B cell (primary cell): ENCODE measurements at places on chromosomes 2 and 18. TPM values are rescaled to one million over a fixed set of nuclear protein-coding genes. Genes with fewer than 3 reads are reported as not detected.
A peak's percentile ranks its signal among the peaks of the same experiment; 100 is the strongest.

Gene ALLC
- not detected in 2 replicates for total RNA-seq

Gene GALNT14
- total RNA-seq, result 4.9 and 6.2 TPM in 2 replicates

Gene SP9
- total RNA-seq, result not detected in 2 replicates

Gene PLGLB2
- total RNA-seq, result 6.1 and 6.5 TPM in 2 replicates

GRCh38 chr2:196233805-196234475 lies 62.6 kb upstream of the STK17B start:
- H3K4me1 ChIP-seq, result peaks cover 82% of the 10 kb centered on the region
- peak; percentile 69 for DNase-seq
- H3K27me3 ChIP-seq, result no peaks in the 10 kb centered on the region
- no peak overlapping the region for H3K4me3 ChIP-seq
- peak overlapping the region; percentile 82 for H3K27ac ChIP-seq

Gene ARID5A
- total RNA-seq, result 93.0 and 100 TPM in 2 replicates

DNA sequence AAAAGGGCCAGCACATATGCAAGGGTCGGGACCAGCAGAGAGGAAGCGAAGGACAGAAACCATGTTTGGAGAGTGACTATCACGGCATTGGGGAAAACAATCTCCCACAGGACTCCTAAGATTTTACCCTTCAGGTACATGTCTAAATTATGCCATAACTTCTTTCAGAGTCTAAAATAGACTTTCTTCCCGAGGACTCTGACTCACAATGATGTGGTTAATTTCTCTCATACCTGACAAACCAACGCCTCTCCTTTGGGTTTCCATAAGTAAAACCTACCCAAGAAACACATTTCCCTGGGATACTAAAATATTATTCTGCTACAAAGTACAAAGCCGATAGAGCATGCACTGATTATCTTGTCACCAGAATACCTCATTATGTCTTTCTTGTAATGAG lies 127.8 kb upstream of the NETO1 start:
- H3K4me1 ChIP-seq, result no peaks in the 10 kb centered on the region
- H3K36me3 ChIP-seq, result no peaks in the 10 kb centered on the region
- no peak overlapping the region for H3K4me3 ChIP-seq

DNA sequence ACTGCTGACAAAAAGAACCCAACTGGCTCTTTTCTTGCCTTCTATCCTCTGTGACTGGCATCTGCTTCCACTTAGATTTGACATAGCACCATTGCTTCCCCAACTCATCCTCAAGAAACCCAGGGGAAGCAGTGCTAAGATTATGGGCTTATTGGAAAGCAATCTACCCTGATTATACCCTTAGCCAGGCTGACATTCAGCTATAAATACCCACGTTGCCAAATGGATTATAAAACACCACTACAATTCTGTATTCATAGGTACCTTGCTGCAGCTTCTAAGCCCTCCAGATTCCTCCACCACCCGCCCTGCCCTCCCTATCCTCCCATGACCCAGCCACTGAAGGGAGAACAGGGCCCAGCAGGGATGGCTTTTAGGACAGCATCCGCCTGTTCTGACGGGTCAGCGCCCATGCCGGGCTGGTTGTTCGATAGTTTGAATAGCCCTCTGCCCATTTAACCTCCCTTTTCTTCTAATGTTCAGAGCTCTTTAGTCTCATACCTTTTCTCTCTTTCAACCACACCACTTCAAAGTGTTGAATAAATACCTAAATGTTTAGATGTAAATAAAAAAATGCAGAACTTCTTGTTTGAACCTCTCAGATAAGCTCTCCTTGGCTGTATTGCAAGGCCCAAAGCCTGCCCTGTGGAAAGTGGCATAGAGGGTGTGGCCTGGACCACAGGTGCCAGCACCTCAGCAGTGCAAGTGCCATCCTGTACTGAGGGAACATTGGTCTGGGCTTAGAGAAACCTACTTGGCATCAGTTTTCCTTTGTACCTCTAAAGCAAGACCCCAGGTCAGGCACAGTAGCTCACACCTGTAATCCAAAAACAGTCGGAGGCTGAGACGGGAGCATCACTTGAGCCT lies 86.6 kb upstream of the RGPD5 start:
- H3K36me3 ChIP-seq, result no peaks in the 10 kb centered on the region
- no peaks in the 10 kb centered on the region for H3K27me3 ChIP-seq
- H3K27ac ChIP-seq, result no peak overlapping the region
- no peak overlapping the region for H3K4me3 ChIP-seq
- no peak for DNase-seq

Gene FHL2
- total RNA-seq, result not detected in 2 replicates

DNA sequence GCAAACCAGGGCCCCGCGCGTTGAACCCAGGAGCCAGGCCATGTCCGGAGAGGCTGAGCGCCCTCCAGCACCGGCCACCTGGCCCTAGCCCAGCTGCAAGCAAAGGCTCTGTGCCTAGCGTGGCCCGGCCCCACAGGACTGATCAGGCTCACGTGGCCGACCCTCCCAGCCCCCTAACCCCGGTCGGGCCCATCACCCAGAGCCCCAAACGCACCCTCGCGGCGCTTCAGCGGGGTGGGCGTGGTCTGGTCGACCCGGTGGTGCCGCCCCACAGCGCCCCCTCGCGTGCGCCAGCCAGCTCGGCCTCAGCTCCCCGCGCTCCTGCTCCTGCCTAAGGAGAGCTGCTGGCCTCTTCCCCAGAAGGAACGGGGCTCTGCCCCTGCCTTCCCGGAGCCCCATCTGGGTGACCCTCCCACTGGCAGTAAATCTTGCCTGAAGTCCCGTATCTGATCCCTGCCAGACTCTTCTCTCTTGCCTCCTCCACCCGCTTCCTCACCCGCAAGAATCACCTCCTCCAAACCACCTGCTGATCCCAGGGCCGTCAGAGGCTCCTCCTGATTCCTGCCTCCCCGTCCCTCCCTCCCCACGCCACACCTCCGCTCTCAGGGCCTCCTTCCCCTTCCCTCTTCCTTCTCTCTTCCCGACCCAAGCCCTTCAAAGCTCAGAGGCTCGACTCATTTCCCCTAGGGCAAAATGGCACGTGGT lies 12.3 kb upstream of the TEX51 start:
- H3K27me3 ChIP-seq, result peaks cover 21% of the 10 kb centered on the region
- peak; percentile 30 for DNase-seq
- H3K27ac ChIP-seq, result no peak overlapping the region
- H3K36me3 ChIP-seq, result no peaks in the 10 kb centered on the region
- peaks cover 3% of the 10 kb centered on the region for H3K4me1 ChIP-seq
- H3K4me3 ChIP-seq, result no peak overlapping the region

- no peak for DNase-seq
- H3K4me3 ChIP-seq, result no peak overlapping the region
- H3K4me1 ChIP-seq, result no peaks in the 10 kb centered on the region
- no peak overlapping the region for H3K27ac ChIP-seq
- no peaks in the 10 kb centered on the region for H3K27me3 ChIP-seq
Measured at GRCh38 chr18:32550963-32551362, 80.3 kb upstream of the GAREM1 start.

DNA sequence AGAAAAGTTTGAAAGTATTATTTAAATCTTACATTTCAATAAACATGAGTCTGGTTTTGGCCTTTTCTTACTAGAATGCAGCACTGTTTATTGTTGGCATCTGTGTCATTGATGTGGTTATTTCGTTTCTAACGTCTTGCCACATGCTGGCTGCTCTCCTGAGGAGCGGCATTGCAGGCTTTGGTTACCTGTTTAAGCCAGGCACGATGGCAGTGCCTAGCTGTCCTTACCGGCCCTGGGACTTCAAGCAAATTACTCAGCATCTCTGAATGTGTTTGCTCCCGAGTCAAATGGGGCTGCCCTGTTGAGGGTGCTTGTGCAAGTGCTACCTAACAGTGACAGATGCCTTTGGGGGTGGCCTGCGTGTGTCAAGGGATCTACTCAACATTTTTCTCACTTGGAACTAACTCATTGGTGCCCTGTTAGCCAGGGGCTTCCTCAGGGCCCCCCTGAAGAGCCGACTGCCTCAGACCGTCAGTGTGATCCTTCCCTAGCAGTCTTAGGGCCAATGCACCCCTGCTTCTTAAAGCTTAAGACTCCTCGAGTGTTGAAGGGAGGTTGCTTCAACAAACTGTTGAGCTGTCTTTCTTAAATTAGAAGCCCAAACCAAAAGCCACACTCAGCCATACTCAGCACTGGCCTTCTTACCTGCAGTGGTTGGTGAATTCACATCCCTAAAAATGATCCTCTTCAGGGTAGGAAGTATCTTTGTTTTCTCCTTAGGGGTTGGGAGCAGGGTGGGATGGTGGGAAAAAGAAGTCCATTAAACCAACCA lies 151.5 kb downstream of the NCK2 start:
- H3K27me3 ChIP-seq, result no peaks in the 10 kb centered on the region
- H3K36me3 ChIP-seq, result peaks cover 2% of the 10 kb centered on the region
- no peak overlapping the region for H3K27ac ChIP-seq
- no peak overlapping the region for H3K4me3 ChIP-seq
- no peaks in the 10 kb centered on the region for H3K4me1 ChIP-seq
- DNase-seq, result no peak

- no peaks in the 10 kb centered on the region for H3K27me3 ChIP-seq
- H3K4me3 ChIP-seq, result no peak overlapping the region
- H3K27ac ChIP-seq, result no peak overlapping the region
- no peaks in the 10 kb centered on the region for H3K36me3 ChIP-seq
- no peaks in the 10 kb centered on the region for H3K4me1 ChIP-seq
Measured at GRCh38 chr2:8612734-8613179, 69.1 kb upstream of the ID2 start.

Gene ERMN
- total RNA-seq, result 11.9 and 12.6 TPM in 2 replicates

Gene AOX1
- 0.07 TPM in 1 of 2 replicates, not detected in the other for total RNA-seq

DNA sequence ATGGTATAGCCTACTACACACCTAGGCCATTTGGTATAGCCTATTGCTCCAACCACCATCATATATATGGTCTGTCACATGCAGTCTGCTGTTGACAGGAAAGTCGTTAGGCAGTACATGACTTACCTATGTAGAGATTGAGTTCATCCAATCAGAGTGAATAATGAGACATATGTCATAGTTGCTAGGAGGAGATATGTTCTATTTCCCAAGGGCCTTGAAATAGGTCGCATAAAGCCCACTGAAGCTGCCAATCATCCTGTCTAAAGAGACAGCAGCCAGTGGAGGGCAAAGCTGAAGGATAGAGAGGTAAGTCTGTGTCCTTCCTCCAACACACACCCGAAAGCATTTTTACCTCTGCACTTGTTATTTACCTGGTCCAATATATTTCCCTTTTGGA lies 263.4 kb downstream of the PTPRM start:
- H3K36me3 ChIP-seq, result no peaks in the 10 kb centered on the region
- no peak overlapping the region for H3K4me3 ChIP-seq
- H3K27me3 ChIP-seq, result no peaks in the 10 kb centered on the region
- no peak for DNase-seq
- H3K4me1 ChIP-seq, result no peaks in the 10 kb centered on the region

DNA sequence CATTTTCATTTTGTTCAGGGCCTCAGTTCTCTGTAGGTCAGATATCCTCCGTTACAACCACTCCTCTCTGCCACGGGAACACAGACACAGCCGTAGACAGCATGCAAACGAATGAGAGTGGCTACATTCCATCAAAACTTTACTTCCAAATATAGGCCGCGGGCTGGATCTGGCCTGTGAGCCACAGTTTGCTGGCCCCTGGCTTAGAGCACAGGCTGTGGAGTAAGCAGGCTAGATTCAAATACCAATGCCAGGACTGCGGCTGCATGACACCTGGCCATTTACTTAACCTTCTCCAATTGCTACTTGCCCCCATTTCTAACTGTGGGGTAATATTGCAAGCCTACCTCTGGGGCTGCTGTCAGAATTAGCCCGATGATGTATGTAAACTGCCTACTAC lies 325.8 kb upstream of the POU3F3 start:
- H3K4me3 ChIP-seq, result no peak overlapping the region
- H3K36me3 ChIP-seq, result no peaks in the 10 kb centered on the region

DNA sequence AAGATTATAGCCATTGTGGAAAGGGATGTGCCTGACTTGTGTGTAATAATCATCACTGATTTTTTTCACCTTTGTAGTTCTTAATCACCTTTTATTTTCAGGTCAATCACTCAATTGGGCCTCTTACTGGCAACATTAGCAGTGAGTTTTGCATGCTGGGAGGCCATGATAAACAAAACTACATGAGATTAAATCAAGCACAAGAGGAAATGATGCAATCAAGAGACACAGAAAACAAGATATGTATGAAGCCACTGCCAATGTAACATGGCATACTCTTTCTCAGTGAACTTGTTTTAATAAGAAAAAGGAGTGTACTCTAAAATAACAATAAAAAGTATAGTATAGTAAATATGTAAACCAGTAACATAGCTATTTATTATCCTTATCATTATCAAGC lies 69.9 kb upstream of the FSIP2 start:
- no peak overlapping the region for H3K27ac ChIP-seq
- no peak for DNase-seq
- no peak overlapping the region for H3K4me3 ChIP-seq
- no peaks in the 10 kb centered on the region for H3K36me3 ChIP-seq
